Stimulated activated CD8-positive, alpha-beta memory T cell treated with anti-CD3 and anti-CD28 coated beads, Interleukin-2, amount 100 ng/mL, for 1 hour (primary cell): ENCODE measurements at places on chromosomes 7 and 10.

DNA sequence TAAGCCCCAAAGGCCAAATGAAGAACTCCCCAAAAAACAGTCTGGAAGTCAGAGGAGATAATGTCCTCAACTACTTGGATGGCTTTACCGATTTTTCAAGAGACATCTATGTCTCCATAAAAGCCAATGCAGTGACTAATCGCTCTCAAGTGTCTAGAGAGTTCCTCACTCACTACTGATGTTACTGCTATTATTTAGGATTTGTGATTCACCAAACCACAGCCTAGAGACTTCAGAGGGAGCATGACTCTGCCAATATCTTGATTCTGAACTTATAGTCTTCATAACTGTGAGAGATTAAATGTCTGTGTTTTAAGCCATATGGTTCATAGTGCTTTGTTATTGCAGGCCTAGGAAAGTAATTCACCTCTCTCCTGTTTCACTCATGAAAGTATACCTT lies 160.2 kb downstream of the IPMK start:
- no peak for DNase-seq

DNA sequence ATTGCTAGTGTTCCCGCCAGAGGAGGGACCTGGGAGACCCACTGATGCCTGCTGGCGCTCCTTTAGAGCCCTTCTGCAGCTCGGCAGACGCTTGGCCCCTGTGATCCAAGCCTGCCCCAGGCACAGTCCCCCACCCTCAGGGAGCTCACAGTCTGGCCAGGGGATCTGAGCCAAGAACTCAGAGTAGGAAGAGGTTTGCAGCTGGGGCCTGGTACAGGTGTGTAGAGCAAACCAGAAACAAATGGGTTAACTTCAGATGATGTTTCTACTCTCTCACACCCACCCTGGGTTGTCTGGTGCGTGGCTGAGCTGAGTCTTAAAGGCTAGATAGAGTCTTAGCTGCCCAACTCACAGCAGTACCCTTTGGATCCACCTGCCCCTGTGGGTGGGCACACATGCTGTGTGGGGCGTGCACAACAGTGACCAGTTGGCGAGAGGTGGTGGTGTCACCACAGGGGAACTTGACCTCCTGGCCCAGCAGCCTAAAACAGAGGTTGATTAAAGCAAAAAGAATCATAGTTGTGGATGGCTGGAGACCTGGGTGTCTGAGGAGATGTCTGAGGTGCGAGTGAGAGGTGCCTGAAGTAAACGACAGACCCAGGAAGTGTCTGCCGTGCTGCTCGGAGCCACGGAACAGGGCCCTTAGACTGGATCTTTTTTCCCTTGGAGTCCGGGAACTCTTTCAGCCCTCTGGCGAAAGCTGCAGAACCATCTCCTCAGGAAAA lies 31.2 kb upstream of the SRGN start:
- no peak for DNase-seq

DNA sequence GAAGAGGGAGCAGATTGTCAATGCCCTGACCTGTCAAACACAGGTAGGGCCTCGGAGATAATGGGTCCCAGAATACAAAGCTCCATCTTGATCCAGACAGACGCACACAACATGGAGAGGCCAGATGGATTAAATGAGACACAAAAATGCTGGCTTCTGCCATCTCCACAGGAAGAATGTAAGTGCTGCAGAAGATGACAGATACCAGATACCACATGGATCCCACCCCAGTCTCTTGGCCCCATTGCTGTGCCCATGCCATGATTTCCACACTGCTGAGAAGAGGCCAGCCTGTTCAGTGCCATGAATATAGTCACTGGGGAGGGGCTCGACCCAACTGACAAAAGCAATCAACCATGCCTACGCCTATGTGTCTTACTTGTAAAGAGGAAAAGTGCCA lies 487.9 kb downstream of the PARD3 start:
- no peak for DNase-seq

GRCh38 chr10:73780966-73781365 lies 882 bp upstream of the CHCHD1 start:
- DNase-seq: no peak

DNA sequence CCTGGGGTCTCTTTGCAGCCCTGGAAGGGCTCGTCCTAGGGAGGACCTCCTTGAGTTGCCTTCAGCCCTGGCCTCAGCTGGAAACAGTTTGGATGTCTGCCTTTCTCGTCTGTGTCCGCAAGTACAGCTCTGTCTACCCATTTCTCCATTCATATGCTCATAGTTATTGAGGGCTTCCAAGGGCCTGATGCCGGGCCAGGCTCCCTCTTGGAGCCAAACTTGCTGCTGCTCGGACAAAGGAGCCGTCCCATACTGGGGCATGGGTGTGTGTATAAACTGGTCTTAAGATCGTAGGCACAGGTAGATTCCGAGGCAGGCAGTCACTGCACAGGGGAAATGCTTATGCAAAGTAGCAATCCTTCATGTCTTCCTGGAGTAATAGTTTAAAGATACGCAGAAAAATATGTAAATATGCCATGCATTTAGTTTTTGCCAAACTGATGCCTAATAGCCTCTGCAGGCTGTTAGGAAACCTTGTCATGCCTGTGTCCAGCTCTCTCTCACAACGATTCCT lies 117.0 kb upstream of the BTBD16 start:
- DNase-seq: no peak

DNA sequence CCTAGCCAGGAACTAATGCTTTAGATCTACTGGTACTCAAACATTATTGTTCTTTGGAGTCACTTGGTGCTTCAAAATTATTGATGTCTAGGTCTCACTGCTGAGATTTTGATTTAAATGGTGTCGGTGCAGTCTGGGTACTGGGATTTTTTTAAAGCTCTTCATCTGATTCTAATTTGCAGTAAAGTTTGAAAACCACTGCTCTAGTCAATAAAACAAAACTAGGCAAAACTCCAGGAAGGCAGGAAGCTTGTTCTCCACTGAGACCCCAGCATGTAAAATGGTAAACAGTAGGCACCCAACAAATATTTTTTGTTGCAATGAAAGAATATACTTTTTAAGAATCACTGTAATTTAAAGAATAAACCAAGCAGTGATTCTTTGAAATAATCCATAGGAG lies 49.7 kb downstream of the ADD3 start:
- DNase-seq: no peak

DNA sequence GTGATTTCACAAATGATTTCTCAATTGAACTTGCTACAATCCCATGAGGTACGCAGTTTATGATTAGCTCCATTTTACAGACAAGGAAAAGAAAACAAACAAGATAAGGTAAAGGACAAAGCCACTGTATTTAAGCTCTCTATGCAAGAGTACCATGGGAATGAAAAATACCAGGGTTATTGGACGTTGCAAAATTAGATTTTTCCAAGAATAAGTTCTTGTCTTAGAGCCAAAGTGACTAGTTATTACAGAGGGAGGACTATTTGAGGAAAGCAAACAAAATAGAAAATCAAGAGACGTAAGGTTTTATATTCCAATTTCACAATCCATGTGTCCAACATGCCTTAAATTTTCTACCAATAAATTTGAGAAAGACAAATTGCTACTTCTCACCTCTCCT lies 97.9 kb upstream of the PTN start:
- no peak for DNase-seq

- no peak for DNase-seq
Observed at GRCh38 chr7:7173956-7174632, 8.2 kb upstream of the C1GALT1 start.

DNA sequence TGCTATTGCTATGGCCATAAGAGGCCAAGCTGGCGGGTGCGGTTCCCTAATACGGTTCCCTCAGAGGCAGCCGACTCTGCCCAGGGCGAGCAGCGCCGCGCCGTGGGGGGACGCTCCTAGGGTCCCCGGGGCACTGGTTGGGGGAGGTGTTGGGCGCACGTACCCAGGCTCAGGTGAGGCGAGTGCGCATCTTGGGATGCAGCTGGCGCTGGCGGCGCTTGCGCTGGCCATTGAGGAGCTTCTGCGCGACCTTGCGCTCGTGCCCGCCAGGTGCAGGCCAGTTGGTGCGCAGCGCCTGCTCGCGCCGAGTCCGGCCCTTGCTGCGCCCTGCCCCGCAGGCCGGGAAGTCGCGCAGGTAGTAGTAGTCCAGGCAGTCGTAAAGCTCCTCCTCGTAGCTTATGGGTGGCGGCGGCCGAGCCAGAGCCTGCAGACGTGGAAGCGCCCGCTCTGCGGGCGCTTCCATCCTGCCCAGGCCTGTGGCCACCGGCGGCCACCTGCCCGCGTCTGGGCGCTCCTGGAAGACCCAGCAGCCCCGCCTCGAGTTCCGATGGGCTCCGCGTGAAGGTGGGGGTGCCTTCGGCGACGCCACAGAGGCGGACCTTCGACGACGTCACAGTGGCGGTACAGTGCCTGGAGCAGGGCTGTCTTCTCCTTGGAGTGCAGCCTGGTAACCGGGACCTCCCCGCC lies at the start of gene NUPR2:
NUPR2 (minus strand) TSS at position 566 of the 687 bp plus-strand sequence; CDS start at position 463, 103 bp downstream.
- no peak for DNase-seq

GRCh38 chr10:11691319-11691755 lies 50.8 kb upstream of the ECHDC3 start:
- no peak for DNase-seq

DNA sequence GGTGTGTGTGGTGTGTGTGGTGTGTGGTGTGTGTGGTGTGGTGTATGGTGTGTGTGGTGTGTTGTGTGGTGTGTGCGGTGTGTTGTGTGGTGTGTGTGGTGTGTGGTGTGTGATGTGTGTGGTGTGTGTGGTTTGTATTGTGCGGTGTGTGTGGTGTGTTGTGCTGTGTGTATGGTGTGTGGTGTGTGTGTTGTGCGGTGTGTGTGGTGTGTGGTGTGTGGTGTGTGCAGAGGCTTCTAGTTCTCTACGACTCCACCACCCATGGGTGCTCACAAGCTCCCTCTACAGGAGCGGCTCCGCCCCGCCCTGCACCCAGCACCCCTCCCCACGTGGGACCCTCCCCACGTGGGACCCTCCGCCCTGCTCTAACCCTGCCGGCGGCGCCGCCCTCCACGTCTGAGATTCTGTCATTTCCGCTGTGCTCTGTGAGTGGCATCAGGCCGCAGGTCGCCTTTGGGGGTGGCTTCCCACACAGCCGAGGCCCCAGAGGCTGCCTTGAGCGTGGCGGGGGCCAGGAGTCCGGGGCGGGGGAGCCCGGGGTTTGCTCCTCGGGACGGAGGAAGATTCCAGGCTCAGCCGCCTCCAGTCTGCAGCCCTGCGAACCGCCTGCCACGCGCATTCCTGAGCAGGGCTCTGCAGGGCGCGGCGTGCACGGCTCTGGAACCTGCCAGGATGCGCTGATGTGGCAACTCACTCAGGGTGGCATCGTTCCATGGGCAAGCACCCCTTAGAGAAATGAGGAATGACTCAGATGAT lies 37.0 kb upstream of the DNAJB6 start:
- DNase-seq: no peak

GRCh38 chr10:115860182-115861107 lies 412.6 kb downstream of the GFRA1 start:
- DNase-seq: no peak

GRCh38 chr7:26857506-26858240 lies 6.7 kb downstream of the SKAP2 start:
- DNase-seq: no peak

DNA sequence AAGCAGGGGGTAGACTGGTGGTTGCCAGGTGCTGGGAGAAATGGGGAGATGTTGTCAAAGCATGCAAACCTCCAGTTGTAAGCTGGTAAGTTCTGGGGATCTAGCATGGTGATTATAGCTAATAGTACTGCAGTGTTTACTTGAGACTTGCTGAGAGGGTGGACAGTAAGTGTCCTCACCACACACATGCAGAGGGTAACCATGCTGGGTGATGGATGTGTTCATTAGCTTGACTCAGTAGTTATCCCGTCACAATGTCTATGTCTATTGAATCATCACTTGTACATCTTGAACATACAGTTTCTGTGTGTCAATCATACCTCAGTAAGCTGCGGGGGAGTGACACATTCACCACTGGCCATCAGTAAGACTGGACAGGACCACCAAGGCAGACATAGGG lies 42.1 kb downstream of the GSDME start:
- DNase-seq: no peak

- DNase-seq: no peak
Observed at GRCh38 chr10:47253651-47254375, 46.2 kb upstream of the GDF10 start.

DNA sequence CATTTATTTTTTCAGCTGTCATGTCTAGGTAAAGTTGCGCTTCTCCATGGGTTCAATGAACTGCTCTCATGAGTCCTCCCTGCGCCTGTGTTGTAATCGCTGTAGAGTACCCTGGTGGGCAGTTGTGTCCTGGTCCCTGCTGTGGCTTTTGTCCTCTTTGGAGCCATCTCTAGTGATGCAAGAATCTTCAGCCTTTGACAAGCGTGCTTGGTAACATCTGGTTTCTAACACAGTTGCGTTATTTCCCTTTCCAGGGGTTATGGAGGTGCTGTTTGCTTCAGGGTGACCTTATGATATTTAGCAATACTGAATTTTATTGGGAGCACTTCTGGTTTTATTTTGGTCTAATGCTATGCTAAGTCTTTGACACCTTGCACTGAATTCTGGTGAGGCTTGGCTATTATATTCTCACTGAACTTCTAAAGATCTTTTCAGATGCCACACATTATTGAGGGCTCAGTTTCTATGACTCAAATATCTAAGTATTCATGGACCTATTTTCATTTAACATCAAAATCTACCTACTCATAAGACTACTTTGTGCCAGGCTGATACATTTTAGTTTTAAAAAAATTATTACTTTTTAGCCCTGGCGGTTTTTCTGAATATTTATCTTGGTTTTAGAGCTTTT lies 88.6 kb downstream of the FANK1 start:
- DNase-seq: no peak

- DNase-seq: no peak
Observed at GRCh38 chr10:69397972-69398371, 18.7 kb downstream of the TACR2 start.

GRCh38 chr10:27861781-27862180 lies 116.2 kb upstream of the MKX start:
- no peak for DNase-seq

DNA sequence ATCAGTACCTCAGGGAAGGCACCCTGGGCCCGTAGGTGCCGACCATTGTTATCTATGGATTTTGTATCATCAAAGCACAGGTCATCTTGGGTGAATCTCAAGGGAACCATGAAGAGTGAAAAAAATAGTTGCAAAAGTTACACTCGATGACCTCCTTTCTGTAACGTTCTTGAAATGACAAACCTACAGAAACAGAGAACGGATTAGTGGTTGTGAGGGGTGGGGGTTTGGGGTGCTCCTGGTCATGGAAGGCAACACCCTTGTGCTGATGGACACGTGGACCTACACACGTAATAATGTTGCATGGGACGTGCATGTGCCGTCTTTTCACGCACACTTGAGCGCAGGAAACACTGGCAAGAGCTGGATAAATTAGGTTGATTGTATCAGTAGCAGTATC lies 655.9 kb downstream of the SDK1 start:
- no peak for DNase-seq

GRCh38 chr10:133236401-133237240 lies 1.0 kb upstream of the VENTX start:
- DNase-seq: no peak

GRCh38 chr7:55502858-55503440 lies 69.4 kb downstream of the VOPP1 start:
- no peak for DNase-seq

DNA sequence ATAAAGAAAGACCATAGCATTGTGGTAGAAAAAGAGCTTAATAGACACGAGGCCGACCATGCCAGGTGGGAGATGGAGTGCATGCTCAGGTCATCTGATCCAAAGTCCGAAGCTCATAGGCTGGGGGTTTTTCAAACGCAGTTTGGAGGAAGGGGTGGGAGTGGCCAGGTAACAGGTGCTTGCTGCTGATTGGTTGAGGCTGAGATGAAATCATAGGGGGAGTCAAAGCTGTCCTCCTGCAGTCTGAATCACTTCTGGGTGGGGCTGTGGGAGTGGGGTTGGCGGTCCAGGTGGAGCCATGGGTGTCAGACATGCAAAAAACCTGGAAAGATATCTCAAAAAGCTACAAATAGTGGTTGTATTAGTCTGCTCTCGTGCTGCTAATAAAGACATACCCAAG lies 2.8 kb upstream of the ERCC6 start:
- DNase-seq: no peak

GRCh38 chr7:42137941-42138340 lies 99.1 kb downstream of the GLI3 start:
- no peak for DNase-seq
